ENCODE measurements at places on chromosomes 2 and 18.
A peak's percentile ranks its signal among the peaks of the same experiment; 100 is the strongest.

- no peak for DNase-seq
Observed at GRCh38 chr2:59932341-59932740, 621.1 kb downstream of the BCL11A start.

- DNase-seq = no peak
Observed at GRCh38 chr2:222281506-222281905, 17.3 kb downstream of the PAX3 start.

DNA sequence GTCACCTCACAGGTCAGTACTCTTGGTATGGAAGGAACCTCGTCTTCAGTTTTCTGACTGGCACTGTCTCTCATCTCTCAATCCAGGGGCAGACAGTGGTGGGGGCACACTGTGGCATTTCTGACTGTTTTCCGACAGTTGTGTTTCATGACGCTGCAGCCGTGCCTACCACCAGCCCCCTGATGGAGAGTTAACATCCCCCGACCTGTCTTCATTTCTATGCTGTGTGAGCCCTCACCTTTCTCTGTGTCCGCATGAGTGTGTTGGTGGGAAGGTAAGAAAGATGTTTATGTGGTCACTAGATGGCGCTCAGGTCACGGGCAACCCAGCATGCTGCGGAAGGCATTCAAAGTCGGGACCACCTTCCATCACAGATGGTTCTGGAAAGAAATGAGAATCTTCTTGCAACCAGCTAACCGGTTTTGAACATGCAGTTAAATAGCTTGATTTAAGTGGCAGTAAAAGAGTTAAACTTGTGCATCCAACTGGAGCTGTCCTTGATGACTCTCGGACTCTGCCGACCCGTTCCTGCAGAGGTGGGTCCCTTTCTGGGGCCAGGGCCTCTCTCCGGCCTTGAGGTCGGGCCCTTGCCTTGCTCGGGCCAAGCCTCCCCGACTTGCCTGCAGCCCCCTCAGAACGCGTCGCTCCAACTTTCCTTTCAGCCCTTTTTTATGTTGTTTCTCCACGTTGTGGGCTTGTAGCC is 92.4 kb downstream of the DYSF start:
- DNase-seq = peak; percentile 50

- DNase-seq = no peak
Observed at GRCh38 chr2:176907341-176907740, 305.3 kb upstream of the HNRNPA3 start.

DNA sequence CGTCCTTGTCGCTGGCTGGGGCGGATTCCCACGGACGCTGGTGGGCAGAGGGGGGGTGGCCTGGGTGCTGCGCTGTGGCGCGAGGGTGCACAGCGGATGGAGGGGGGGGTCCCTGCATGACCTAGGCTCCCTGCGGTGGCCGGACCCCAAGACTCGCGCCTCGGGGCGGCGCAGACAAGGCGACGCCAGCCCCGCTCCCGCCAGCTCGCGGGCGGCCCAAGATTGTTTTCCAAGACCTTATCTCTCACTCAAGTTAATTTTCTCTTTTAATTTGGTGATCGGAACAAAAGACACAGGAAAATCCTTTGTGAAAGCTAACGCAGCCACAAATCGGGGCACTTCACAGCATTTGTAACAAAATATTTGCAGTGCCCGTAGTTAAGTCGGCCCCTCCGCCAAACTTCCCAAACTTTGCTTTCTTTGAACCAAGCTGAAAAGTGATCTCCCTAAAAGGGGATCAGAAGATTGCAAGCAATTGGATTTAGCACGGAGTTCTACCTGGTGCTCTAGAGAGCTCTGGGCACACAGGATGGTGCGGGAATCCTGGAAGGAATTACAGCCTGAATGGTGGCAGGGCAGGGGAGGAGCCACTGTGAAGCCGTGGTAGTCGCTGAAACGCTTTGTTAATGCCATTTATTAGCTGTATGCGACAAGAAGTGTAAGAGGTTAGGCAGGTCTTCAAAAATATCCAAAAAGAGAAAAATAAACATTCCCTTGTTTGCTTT is 4.8 kb upstream of the ID2 start:
- no peak for DNase-seq

DNA sequence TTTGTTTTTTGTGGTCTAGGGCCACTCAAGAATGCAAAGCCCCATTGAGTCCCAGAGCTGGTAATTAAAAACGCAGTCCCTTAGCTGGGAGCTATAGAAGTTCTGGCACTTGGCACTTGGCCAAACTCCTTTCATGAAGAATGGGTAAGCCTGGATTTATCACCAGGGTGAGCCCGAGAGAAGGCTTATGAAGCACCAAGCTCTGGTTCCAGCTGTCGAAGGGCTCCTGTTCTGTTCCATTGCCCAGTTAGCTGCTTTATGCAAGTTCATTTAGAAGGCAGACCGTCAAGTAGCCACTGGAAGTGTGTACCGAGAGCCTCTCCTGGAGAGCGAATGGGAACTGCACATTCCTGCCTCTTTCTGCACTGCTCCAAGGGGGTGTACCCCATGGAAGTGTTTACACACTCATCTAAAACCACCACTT is 14.2 kb downstream of the ECEL1 start:
- no peak for DNase-seq

GRCh38 chr18:76972846-76973519 is 150.6 kb downstream of the ZNF236 start:
- no peak for DNase-seq

DNA sequence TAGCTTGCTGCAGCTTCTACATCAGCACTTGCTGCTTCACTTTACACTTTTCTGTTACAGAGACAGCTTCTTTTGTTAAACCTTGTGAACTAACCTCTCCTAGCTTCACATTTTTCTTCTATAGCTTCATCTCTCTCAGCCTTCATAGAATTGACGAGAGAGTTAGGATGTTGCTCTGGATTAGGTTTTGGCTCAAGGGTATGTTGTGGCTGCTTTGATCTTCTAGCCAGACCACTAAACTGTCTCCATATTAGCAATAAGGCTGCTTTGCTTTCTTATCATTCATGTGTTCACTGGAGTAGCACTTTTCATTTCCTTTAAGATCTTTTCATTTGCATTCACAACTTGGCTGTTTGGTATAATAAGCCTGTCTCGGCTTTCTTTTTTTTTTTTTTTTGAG is 46.3 kb upstream of the GRB14 start:
- DNase-seq = no peak

GRCh38 chr2:129345540-129345939 is 633.9 kb upstream of the RAB6C start:
- no peak for DNase-seq

- no peak for DNase-seq
Observed at GRCh38 chr2:31237348-31238017, 3.5 kb downstream of the EHD3 start.

DNA sequence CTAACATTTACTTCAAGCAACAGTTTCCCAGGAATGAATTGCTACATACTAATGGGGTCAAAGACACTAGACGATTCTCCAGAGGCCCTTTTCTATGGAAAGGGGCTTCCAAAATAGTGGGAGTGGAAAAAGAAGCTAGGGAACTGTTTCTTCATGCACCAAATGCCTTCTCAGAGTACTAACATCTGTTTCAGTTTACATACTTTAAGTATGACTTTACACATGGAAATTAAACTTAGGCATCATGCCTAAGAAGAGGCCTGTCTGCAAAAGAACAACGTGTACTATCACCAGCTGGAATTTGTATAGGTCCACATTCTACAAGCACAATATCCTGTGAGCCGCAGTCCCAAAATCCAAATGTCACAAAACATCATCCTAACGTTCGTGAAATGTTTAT is 29.4 kb upstream of the WDR75 start:
- DNase-seq = no peak

- no peak for DNase-seq
Observed at GRCh38 chr2:162113776-162114168, 38.3 kb downstream of the GCG start.

GRCh38 chr2:71576541-71576940 is 123.2 kb downstream of the DYSF start:
- DNase-seq = no peak

- no peak for DNase-seq
Observed at GRCh38 chr2:27932396-27932795, 41.9 kb downstream of the BABAM2 start.

DNA sequence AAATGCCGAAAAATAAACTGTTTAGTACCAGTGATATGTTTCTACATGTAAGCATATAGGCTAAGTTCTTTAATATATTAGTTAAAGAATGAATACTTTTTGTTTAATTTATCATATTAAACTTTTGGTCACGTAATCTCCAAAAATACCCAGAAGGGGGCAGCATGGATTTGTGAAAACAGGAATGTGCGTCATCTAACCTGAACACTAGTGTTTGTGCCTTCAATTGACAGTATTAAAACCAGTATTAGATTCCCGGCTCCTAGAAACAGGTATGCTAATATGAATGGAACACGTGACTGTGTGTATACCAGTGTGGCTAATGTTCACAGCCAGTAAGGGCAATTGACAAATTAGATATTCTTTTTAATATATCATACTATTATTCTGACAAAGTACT is 51.8 kb downstream of the WDR7 start:
- no peak for DNase-seq

DNA sequence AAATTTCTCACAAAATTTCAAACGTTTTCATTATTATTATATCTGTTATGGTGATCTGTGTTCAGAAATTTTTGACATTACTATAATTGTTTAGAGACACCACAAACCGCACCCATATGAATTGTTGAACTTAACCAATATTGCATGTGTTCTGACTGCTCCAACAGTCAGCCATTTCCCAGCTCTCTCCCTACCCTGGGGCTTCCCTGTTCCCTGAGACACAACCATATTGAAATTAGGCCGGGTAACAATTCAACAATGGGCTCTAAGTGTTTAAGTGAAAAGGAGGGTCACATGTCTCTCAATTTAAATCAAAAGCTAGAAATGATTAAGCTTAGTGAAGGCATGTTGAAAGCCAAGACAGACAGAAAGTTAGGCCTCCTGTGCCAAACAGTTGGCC is 424.0 kb downstream of the DSC3 start:
- DNase-seq = no peak

- DNase-seq = no peak
Observed at GRCh38 chr2:155842103-155842502, 490.4 kb downstream of the NR4A2 start.

GRCh38 chr2:234623521-234623991 is 126.7 kb upstream of the ARL4C start:
- DNase-seq = no peak

DNA sequence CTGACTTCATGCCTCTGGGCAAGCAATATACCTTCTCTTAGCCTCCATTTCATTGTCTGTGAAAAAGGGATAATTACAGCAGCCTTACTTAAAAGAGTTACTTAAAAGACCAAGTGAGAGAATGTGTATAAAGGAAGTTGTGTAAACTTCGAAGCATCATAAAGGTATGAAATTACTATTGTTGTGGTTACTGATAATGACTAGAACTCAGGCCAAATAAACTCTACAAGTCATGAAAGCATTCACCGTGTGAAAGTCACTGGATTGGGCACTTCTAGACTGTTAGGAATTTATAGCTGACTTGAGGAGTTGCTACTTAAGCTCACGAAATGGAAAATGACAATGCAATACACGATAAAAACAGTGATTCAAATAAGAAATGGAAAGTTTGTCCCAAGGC is 67.4 kb upstream of the HAAO start:
- no peak for DNase-seq

GRCh38 chr18:25685088-25685487 is 333.1 kb upstream of the ZNF521 start:
- no peak for DNase-seq

DNA sequence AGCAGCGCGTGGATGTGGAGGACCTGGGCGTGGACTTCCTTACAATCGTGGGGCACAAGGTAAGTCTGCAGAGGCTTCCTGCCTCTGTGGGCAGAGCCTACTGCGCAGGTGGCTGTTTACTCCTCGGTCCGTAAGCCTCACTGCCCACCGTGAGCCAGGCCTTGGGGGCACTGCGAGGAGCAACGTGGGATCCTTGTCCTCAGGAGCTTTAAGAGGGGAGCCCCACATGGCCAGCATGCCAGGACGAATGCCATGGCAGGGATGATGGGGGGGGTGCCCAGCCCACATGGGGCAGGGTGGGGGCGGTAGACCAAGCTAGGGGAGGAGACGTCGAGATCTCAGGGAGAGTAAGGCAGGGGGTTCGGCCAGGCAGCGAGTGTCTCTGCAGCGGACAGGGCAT is 18.0 kb upstream of the ESPNL start:
- DNase-seq = no peak

- DNase-seq = no peak
Observed at GRCh38 chr2:231810905-231811304, 24.7 kb downstream of the COPS7B start.

GRCh38 chr2:10161206-10161931 is 38.8 kb downstream of the RRM2 start:
- DNase-seq = no peak

- no peak for DNase-seq
Observed at GRCh38 chr2:215401896-215402379, 33.9 kb downstream of the FN1 start.

- no peak for DNase-seq
Observed at GRCh38 chr2:206064077-206064476, 21.9 kb downstream of the INO80D start.

DNA sequence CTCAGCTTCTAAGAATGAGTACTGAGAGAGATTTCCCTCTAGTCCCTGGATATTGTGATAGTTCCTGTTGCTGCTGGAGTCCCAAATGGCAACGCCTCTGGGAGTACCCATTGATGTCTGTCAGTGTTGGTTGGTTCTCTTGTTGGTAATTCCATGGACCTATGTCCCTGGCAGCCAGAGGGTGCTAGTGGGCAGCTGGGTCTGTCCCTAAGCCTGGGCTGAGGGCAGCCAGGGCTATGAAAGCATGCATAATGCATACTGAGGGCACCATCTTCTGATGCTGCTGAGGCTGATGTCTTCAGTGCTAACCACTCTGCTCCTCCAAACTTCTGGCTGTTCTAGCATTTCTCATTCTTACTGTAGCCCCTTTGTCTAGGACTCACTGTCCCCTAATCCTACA is 35.9 kb downstream of the NABP1 start:
- no peak for DNase-seq

GRCh38 chr2:30336978-30337841 is 105.9 kb downstream of the LBH start:
- DNase-seq = no peak

DNA sequence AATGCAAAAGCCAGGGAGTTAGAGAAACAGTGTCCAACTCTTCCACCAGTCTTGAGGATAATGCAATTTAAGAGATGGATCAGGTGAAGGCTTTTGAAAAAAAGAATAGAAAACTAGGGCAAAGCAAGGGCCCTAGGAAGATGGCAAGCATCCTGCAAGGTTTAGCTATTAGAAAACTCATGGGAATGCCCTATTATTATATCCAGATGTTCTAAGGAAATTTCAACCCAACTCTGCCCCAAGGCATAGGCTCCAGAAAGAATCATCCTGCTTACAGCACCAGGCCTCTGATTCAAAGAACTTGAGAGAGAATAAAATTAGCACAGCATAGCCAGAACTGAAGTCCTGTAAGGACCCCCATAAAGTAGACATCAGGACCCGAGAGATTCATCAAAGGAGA is 68.1 kb downstream of the EN1 start:
- no peak for DNase-seq
